Fibroblast of the aortic adventitia (primary cell): ENCODE measurements at places on chromosomes 3 and 15. TPM values are rescaled to one million over a fixed set of nuclear protein-coding genes. Genes with fewer than 3 reads are reported as not detected.

DNA sequence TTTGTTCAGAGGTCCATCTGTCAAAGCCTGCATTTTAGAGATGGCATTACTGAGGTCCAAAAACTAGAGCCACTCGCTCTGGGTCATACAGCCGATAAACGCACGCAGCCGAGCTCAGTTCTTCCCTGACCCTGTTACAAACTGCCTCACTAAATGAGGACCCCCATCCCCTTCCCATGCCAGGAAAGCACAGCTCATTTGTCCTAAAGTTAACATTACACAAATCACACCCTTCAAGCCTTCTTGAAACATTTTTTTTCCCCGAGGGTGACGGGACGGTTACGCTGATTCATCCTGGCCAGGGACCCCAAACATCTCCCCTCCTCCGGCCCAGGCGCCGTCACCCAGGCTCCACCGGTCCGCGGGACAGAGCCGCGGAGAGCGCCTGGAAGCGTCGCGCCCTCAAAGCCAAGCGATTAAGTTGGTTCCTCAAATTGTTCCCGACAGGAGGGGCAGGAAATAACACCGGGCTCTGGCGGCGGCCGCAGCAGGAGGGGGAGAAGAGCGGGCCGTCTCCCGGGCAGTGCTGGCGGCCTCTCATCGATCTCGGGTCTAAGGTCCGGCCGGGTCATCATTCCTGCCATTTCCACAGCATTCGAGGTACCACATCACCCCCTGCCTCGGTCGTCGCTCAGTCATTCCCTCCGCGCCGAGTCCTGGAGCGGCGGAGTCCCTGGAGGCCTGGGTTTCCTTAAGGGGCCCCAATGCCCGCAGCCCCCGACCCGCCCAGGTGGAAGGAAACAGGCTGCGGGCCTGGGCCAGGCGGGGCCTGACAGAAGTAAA, 619 bp upstream of the CMTM8 start:
- no peak for DNase-seq

GRCh38 chr3:106616556-106616955, 747.7 kb upstream of the CBLB start:
- no peak for DNase-seq

- DNase-seq: no peak
Measured at GRCh38 chr3:126022741-126023359, 53.9 kb downstream of the ROPN1B start.

PLSCR2 gene
- total RNA-seq: not detected in 2 replicates

SLC12A1 gene
- under 0.01 TPM in 1 of 2 replicates, not detected in the other for total RNA-seq
